ENCODE measurements at places on chromosomes 5 and 9.

DNA sequence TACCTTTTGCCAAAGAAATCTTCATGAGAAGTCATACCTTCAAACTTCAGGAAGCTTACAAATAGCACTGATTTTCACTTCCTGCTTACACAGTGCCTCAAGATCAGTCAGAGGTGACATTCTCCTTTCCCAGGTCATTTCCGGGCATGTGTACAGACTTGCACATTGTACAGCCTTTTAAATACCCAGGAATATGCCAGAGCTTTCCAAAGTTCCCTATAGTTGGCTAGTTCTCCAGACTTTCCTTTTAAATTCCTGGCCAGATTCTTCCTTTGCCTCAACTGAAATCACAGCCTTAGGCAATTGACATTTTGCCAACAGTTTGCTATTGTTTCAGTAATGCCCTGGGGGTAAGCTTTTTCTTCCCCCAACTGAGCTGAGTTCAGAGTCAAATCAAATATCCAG lies 47.2 kb downstream of the RFX3 start:
- DNase-seq = no peak

GRCh38 chr5:157245476-157245875 lies 20.4 kb upstream of the CYFIP2 start:
- DNase-seq = no peak

- no peak for DNase-seq
Observed at GRCh38 chr9:118091226-118091625, 387.0 kb downstream of the TLR4 start.

DNA sequence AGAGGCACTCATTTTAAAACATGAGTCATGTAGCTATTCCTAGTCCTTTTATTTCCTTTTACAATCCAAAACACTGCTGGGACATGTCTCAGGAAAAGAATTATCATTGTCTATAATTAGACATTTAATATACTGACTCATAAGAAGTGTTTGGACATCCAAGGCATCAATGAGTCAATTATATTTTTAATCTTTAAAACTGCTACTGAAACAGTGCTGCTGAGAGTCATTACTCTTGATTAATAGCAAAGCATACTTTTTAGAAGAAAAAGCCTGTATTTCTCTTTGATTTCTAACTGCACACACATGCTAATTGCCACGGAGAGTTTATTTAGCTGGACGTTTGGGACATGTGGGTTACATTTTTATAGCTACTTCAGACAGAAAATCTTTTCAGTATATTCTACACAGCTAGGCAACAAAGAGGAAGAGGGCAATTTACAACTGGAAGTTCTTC lies 1249.0 kb upstream of the CDH18 start:
- no peak for DNase-seq

GRCh38 chr5:3310541-3311261 lies 284.9 kb upstream of the IRX1 start:
- DNase-seq = no peak

- DNase-seq = no peak
Observed at GRCh38 chr9:134231330-134231745, 67.0 kb upstream of the RNU6ATAC start.

DNA sequence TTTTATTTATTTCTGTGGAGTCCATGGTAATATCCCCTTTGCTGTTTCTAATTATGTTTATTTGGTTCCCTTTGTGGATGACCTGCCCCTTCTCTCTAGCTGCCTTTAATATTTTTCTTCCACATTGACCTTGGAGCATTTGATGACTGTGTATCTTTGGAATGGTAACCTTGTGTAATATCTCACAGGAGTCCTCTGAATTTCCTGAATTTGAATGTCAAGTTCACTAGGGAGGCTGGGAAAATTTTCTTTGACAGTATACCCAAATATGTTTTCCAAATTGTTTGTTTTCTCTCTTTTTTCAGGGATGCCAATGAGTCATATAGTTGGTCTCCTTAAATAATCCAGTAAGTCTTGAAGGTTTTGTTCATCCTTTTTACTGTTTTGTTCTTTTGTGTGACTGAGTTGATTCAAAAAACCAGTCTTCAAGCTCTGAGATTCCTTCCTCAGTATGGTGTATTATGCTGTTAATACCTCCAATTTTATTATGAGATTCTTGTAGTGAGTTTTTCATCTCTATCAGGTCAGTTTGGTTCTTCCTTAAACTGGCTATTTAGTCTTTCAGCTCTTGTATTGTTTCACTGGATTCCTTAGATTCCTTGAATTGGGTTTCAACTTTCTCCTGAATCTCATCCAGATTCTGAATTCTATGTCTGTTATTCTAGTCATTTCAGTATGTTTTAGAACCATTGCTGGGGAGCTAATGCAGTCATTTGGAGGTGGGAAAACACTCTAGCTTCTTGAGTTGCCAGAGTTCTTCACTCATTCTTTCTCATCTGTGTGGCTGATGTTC lies 349.0 kb upstream of the TARS1 start:
- DNase-seq = no peak

DNA sequence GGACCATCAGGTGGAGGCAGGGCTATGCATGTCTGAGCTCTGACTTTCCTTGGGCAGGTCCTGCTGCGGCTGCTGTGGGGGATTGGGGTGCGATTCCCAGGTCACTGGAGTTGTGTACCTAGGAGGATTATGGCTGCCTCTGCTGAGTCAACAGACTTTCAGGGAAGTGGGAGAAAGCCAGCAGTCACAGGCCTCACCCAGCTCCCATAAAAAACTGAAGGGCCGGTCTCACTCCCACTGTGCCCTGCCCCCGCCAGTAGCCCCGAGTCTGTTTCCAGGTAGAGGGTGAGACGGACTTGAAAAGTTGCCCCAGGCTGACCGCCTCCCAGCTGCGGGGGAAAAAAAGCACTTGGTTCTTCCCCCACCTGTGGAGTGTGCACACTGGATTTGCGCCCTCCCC lies 76.7 kb downstream of the FAM170A start:
- no peak for DNase-seq

GRCh38 chr9:121769939-121770338 lies 118.5 kb downstream of the DAB2IP start:
- DNase-seq = no peak

DNA sequence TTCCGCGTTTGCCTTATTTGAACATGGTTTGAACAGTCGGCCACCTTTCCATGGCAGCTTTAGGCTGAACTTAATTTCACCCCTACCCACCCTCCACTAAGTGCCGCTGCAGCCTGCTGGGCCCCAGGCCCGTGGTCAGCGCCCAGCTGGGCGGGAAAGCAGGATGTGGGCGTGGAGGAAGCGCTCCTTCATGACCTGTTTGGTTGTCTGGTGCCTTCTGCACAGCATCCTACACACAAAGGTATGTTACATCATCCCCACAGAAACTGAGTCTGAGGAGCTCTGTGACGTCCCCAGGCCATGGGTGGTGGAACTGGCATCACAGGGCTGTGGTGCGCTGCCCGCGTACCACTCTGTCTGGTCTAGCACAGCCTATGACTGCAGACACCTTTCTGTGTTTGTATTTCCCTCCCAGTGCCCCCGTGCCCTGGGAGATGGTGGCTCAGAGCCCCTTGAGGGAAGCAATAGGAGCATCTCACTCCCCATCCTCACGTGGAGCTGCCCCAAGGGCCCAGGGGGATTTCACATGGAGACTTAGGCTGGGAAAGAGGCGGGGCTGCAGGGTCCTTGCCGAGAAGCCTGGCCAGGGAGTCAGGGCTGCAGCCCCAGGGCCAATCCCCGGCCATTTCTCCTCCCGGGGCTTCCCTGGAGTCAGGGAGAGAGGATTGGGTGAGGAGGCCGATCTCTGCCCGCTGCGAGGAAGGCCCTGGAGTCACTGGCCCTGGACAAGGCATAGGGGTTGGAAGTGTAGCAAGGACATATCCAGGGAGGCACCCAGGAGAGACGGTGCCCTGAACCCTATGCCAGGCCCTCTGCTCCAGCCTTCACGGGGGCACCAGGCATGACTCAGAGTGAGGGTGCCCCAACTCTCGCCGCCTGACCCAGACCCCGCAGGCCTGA lies 37.5 kb upstream of the SUSD3 start:
- no peak for DNase-seq

DNA sequence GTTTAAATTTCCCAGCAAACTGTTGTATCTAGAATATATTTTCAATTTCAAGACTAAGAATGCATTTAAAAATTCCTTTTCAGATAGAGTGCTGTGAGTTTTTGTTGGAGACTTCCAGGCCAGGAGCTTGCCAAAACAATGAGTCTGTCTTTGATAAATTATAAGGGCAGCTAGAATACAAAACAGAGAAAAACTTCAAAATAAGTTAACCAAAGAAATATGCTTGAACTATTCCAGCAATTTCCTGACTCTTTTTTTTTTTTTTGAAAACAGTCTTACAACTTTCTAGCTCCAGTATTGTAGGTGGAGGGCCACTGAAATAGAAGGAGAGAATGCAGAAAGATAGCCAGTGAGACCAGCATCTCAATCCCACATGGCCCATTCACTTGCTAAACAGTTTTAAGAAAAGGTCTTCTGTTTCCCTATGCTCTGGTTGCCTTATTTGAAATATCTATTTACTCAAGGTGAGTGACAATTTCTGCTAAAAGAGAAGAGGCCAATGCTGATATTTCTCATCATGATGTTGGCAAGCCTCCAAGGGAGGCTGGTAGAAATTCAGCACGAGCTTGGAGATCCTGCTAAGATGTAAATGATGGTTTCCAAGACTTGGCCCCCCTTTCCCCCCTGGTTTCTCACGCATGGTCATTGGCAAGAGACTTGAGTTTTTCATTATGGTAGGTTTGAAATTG lies 103.2 kb downstream of the USP20 start:
- no peak for DNase-seq

- no peak for DNase-seq
Observed at GRCh38 chr9:123320814-123321213, 35.2 kb upstream of the CRB2 start.

DNA sequence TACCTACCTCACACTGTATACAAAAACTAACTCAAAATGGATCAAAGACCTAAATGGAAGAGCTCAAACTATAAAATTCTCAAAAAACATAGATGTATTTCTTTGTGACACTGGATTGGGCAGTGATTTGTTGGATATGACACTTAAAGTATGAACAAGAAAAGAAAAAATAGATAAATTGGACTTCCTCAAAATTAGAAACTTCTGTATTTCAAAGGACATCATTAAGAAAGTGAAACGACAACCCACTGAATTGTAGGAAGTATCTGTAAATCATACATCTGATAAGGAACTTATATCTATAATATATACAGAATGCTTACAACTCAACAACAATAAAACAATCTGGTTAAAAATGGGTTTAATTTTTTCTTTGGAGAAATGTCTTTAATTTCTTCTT lies 96.7 kb downstream of the NRG2 start:
- DNase-seq = no peak

DNA sequence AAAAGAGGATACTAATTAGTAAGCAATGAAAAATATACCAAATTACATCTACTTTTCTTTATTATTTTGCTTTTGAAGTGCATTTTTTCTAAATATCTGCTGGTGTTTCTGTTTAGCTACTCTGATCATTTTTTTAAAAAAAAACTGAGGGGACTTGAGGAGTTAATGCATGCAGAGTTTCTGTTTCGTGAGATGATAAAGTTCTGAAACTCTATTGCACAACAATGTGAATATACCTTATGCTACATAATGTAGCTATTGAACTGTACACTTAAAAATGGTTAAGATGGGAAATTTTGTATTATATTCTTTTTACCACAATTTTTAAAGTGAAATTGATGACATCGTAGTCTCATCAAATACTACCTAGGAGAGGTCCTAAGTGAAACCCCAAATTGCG lies 288.3 kb upstream of the NR4A3 start:
- DNase-seq = no peak

DNA sequence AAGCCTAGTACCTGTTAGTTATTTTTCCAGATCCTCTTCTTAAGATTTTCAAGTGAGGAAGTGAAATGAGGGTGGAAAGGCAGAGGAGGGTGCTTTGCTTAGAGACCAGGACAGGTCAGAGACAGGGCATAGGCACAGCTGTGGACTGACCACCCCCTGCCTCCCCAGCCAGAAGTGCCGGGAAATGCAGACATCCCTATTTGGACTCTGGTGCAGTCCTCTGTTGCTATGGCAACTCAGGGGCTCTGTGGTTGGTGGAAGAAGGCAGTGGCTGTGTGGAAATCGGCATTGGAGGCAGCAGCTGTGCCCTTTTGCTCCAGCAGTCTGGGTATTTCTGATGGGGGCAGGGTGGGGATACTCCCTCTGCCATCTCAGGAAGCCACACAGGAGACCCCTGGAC lies 43.3 kb upstream of the NDFIP1 start:
- no peak for DNase-seq

Measured in NCI-H187 treated with DMSO at 0.1 percent for 48 hours (cell line).